GM06990 (cell line): ENCODE measurements at places on chromosomes 2 and 18.

DNA sequence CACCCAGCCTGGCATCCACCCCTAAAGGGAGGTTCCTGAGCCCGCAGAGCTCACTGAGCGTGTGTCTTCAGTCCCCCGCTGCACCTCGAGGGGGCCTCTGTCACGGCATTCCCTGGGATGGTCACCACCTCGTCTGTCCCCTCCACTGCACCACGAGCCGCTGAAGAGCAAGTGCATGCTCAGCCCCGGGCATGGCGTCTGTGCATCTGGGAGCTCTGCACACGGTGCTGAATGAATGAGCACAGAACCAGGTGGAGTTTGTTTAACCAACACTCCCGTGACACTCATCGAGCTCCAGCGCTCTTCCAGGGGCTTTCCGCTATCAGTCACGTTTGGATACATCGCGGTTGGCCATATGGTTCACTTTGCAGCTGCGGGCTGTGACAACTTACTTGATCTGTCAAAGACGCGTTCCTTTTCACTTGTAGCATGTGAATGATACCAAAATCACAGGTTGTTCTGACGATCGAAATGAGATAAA, 9.2 kb downstream of the ALLC start:
- DNase-seq, result no peak

DNA sequence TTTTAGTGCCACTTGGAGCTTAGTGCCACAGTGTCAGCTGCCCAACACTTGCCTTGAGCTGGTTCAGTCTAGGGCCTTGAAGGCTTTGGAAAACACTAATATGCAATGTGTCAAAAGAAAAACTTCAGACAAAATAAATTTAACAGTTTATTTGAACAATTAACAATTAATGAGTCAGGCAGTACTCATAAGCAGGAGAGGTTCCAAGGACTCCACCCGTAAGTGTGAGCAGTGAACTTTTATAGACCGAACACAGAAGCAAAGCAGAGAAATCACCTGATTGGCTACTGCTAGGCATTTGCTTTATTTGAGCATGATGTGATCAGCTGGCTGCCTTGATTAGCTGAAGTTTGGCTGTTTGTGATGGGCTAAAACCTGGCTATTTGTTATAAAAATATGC, 49.5 kb upstream of the TBC1D8 start:
- DNase-seq, result no peak

DNA sequence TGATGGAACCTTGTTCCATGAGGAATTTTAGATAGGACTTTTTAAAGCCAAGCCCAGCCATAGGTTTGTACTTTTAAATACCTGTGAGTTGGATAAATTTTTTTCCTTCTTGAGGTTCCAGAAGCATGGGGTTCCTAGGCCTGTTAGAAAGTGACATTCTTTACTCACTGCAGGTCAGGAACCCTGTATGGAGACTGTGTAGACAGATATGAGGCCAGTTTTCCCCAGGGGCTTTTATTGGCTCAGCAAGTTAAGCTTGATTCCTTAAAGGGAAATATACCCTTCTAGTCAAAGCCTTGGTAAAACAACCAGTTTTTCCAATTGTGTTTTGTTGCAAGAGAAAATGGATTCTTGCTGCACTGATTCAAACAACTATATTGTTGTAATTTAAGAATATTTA, 38.4 kb upstream of the GMCL1 start:
- DNase-seq, result no peak

- DNase-seq, result no peak
These were observed 74.6 kb upstream of the ARL5A start for GRCh38 chr2:151902829-151903228.

GRCh38 chr18:46481048-46481846, 175.8 kb downstream of the LOXHD1 start:
- no peak for DNase-seq

- no peak for DNase-seq
These were observed 28.9 kb downstream of the ZNF532 start for GRCh38 chr18:58893388-58894099.

DNA sequence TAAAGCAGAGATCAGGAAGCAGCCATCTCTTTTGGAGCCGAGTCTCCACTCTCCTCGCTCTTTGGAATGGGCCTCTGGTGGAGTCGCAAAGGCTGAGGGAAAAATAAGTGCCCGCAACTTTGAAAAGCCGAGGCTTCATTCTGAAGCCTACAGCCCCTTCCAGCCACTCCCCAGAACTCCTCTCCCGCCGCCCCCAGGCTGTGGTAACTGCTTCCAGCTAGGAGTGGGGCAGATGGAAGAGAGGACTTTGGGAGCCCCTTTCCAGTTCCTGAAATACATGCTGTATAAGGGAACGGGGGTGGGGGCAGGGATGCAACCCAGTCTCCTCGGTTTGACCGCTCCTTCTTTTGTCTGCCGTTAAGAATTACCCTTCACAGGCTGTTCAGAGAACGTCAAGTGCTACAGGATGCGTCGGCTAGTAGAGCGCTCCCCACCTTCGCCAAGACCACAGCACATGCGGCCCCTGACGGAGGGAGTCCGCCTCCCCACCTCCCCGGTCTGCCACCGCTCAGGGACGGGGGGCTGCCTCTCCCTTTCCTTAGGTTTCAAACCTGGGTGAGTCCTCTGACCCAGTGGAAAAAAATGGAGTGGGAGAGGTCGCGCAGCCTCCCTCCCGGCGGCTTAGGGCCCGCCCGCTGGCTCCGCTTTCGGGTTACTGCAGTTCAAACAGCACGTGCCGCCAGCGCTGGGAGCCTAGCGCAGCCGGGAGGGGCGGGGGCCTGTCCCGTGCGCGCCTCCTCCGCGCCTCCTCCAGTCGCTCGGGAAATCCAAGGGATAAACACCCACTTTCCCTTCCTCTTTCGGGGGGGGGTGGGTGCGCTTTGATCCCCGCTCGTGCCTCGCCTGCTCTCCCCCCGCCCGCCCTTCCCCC, 4.9 kb downstream of the CYP26B1 start:
- DNase-seq, result no peak

GRCh38 chr18:48803951-48804855, 146.6 kb downstream of the SMAD7 start:
- no peak for DNase-seq

DNA sequence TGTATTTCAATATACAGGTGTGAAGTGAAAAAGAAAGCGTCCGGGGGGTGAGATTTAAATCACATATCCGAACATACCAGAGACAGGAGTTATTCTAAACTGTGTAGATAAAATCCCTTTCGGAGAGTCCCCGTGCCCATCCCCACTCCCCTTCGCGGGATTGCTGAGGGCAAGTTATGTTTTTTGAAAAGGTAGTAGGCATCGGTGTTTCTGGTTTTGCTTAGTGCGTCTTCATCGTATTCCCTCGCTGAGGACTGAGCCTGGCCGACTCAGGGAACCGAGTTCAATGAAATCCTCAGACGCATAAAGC, 583.4 kb downstream of the ZEB2 start:
- no peak for DNase-seq

DNA sequence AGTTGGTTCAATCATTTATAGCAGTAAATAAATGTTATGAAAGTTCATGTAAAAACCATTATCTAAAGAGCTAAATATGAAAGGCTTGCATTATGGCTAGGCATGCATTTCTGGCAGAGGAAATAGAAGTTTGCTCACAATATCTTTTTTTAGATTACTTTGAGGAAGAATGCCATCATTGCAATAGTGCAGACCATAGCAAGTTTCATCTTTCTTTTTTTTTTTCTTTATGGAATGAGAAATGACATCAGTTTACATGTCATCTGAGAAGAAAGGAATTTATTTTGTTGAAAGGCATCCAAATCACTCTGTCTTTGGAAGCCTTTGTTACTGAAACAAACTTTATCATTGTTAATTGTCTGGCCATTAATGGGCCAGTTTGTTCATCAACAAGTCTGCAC, 74.5 kb upstream of the NCKAP5 start:
- no peak for DNase-seq

GRCh38 chr2:47063538-47063930, 91.6 kb downstream of the STPG4 start:
- DNase-seq, result no peak

GRCh38 chr2:112832841-112833638, 3.5 kb downstream of the IL1B start:
- DNase-seq, result no peak

- no peak for DNase-seq
These were observed 88.2 kb upstream of the LCLAT1 start for GRCh38 chr2:30358842-30359241.
